ENCODE measurements at places on chromosomes 5 and 9. TPM values are rescaled to one million over a fixed set of nuclear protein-coding genes. Genes with fewer than 3 reads are reported as not detected.
A peak's percentile ranks its signal among the peaks of the same experiment; 100 is the strongest.

DNA sequence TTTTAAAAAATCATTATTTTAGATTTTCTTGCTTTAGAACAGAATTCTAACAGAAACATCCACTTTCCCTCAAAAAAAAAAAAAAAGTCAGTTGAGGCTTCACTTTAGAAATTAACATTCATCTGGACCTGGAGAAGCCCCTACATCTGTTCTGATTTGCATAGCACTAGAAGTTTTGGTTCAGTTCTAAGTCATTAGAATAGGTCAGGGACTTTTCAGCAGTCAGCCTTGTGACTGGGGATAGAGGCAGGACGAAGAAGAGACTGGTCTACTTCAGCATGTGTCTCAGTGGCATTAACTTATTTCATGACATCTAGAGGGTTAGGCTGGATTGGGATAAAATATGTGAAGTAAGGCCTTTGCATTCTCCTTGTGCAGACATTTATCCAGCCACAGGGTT lies 215.8 kb upstream of the DAB2 start:
- DNase-seq = no peak
- no peaks in the 10 kb centered on the region for H3K4me1 ChIP-seq
- no peaks in the 10 kb centered on the region for H3K27me3 ChIP-seq
- no peaks in the 10 kb centered on the region for H3K36me3 ChIP-seq
- no peak overlapping the region for H3K27ac ChIP-seq

DNA sequence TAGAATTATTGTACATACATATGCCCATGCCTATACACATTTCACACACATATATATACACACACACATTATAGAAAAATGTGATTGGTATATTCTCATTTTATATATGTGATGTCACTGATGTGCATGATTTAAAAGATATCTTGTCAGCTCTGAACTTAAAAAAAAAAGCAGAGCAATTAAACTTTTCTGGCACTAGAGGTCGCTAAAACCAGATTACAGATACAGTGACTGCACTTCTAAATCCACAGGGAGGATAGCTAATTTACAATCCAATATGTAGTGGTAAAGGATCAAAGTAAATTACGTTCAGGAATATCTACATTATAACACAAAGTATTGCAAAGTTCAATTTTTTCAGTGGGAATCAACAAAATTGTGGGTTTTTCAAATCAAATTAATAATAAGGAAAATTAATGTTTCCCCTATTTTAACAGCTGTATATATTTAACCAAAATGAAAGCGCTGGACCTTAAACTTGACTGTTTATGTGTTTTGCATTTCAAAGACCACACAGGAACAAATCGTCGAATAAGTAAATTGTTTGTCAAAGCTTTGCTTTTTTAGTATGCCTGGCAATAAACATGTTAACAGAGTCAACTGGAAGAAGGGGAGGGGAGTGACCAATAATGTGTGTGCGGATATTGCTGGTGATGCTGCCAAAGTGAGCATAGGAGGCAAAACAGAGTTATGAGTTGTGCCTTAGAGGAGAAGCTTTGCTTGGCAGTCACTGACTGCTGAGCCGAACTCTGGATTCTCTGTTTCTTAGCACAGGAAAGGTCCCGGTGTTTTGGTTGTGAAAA lies 1201.4 kb upstream of the C9orf72 start:
- no peak overlapping the region for H3K27ac ChIP-seq
- no peak overlapping the region for H3K4me3 ChIP-seq
- no peaks in the 10 kb centered on the region for H3K4me1 ChIP-seq
- H3K36me3 ChIP-seq = no peaks in the 10 kb centered on the region
- H3K27me3 ChIP-seq = no peaks in the 10 kb centered on the region

GRCh38 chr9:14529629-14530028 lies 163.6 kb downstream of the ZDHHC21 start:
- DNase-seq = no peak
- no peaks in the 10 kb centered on the region for H3K36me3 ChIP-seq
- H3K4me1 ChIP-seq = peaks cover 11% of the 10 kb centered on the region

GRCh38 chr9:72997387-72997995 lies 44.6 kb upstream of the ALDH1A1 start:
- peaks cover 4% of the 10 kb centered on the region for H3K27me3 ChIP-seq
- no peak for DNase-seq
- peaks cover 19% of the 10 kb centered on the region for H3K4me1 ChIP-seq

Gene DNAH5
- total RNA-seq = 0.80 TPM

GRCh38 chr5:147568710-147569406 lies 59.0 kb upstream of the DPYSL3 start:
- H3K4me1 ChIP-seq = no peaks in the 10 kb centered on the region
- no peaks in the 10 kb centered on the region for H3K27me3 ChIP-seq
- H3K36me3 ChIP-seq = no peaks in the 10 kb centered on the region
- no peak overlapping the region for H3K4me3 ChIP-seq
- H3K27ac ChIP-seq = no peak overlapping the region
- DNase-seq = no peak

- H3K27ac ChIP-seq = peak overlapping the region; percentile 80
- peaks cover 36% of the 10 kb centered on the region for H3K4me1 ChIP-seq
- H3K27me3 ChIP-seq = peaks cover 8% of the 10 kb centered on the region
- peak overlapping the region; percentile 49 for H3K4me3 ChIP-seq
- DNase-seq = no peak
Measured at GRCh38 chr9:136007276-136007933, 46.2 kb upstream of the UBAC1 start.

DNA sequence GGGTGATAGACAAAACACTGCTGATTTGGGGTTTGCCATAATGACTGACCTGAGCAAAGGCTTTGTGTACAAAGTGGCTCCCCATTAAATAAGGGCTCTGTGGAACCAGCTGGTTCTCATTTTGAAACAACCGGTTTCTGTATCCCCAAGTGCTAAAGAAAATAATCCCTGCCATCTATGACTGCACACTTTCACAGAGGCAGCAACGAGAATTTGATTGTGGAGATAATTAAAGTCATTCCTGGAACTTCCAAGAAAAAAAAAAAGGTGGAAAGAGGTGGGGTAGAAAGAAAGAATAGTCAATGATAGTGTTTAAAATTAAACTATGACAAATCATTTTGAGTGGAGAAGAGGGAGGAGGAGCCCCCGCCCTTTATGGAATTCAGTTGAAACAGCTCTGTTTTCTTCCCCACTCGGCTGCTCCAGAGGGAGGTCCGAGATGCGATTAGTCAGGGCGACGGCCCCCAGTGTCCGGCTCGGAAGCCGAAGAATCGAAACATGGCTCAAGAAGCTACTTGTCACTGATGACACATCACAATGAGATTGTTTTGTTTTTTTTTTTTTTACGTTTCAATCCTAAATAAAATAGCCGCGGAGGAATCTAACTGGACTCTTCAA lies 38.4 kb downstream of the EBF1 start:
- no peak overlapping the region for H3K27ac ChIP-seq
- H3K27me3 ChIP-seq = no peaks in the 10 kb centered on the region
- H3K4me1 ChIP-seq = peaks cover 13% of the 10 kb centered on the region
- H3K4me3 ChIP-seq = no peak overlapping the region
- H3K36me3 ChIP-seq = no peaks in the 10 kb centered on the region

- no peak overlapping the region for H3K4me3 ChIP-seq
- no peaks in the 10 kb centered on the region for H3K36me3 ChIP-seq
- peaks cover 2% of the 10 kb centered on the region for H3K27me3 ChIP-seq
- no peak overlapping the region for H3K27ac ChIP-seq
Measured at GRCh38 chr9:69657269-69657668, 14.9 kb downstream of the APBA1 start.

Gene CAMSAP1
- 44.7 TPM for total RNA-seq

GRCh38 chr5:173330338-173331206 lies 2.4 kb upstream of the STC2 start:
- H3K27me3 ChIP-seq = peaks cover 13% of the 10 kb centered on the region
- peak overlapping the region; percentile 73 for H3K4me3 ChIP-seq
- no peak for DNase-seq
- peaks cover 24% of the 10 kb centered on the region for H3K4me1 ChIP-seq
- H3K27ac ChIP-seq = no peak overlapping the region
- H3K36me3 ChIP-seq = no peaks in the 10 kb centered on the region

Gene SH2D3C
- total RNA-seq = 137 TPM

DNA sequence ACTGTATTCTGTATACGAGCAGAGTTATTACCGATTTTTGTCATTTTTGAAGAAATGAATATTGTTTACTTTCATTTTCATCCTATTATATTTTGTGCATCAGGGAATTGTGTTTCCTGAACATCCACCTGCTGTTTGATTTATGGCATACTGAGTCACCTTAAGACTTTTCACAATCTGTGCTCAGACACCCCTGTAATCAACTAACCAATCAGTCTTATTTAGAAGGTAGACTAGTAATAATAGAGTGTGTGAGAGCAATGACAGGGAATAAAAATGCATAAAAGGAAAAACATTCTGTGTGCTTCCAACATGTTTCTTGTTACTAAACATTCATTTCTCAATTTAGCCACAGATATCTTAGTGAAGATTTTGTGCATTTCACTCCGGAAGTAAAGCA lies 1413.6 kb upstream of the ACO1 start:
- H3K36me3 ChIP-seq = no peaks in the 10 kb centered on the region
- peaks cover 1% of the 10 kb centered on the region for H3K27me3 ChIP-seq
- no peak for DNase-seq
- peaks cover 7% of the 10 kb centered on the region for H3K4me1 ChIP-seq
- no peak overlapping the region for H3K4me3 ChIP-seq

DNA sequence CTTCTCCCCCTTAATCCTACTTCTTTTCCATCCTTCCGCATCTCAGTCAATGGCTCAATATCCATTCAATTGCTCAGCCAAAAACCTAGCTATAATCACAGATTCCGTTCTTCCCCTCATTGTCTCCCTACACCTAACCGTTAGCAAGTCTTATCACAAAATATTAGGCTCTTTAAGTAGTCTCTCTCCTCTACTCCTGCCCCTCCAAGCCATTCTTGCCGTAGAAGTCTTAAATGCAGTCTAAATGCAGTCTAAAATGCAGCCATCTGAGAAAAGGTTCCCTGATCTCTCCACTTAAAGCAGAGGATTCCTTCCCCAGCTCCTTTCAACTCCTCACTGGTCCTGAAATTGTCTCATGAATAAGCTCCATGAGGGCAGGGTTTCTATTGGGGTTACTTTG lies 57.8 kb downstream of the ELL2 start:
- H3K27me3 ChIP-seq = peaks cover 4% of the 10 kb centered on the region
- no peak overlapping the region for H3K27ac ChIP-seq
- no peak overlapping the region for H3K4me3 ChIP-seq
- DNase-seq = no peak

GRCh38 chr9:132031467-132032237 lies 48.0 kb downstream of the MED27 start:
- DNase-seq = no peak
- H3K27ac ChIP-seq = no peak overlapping the region
- peaks cover 14% of the 10 kb centered on the region for H3K4me1 ChIP-seq
- peaks cover under 1% of the 10 kb centered on the region for H3K27me3 ChIP-seq
- H3K4me3 ChIP-seq = no peak overlapping the region
- no peaks in the 10 kb centered on the region for H3K36me3 ChIP-seq

Gene KCNMB1
- total RNA-seq = 1.1 TPM

Gene BNC2
- total RNA-seq = 20.1 TPM

Gene FBXL7
- total RNA-seq = 63.8 TPM

DNA sequence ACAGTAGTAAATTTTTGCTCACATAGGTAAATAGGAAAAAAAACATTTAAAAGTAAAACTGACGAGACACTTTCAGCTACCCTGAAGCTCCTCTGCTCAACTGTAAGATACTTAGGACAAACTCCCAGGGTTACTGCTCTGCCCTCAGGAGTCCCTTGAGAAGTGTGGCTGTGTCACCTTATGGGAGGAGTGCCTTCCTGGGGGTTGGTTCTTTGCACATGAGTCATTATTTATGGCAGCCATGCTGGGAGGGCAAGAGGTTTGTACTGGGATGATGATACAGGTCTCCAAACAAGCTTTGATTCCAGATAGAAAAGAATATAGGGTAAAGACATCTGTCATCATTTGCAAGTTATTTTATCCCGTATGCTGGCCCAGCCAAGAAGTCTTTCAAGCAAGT lies 45.9 kb downstream of the TTC1 start:
- peaks cover 51% of the 10 kb centered on the region for H3K36me3 ChIP-seq
- H3K4me3 ChIP-seq = peak overlapping the region; percentile 38
- no peak for DNase-seq
- H3K27me3 ChIP-seq = peaks cover 1% of the 10 kb centered on the region
- no peak overlapping the region for H3K27ac ChIP-seq
- peaks cover 7% of the 10 kb centered on the region for H3K4me1 ChIP-seq

DNA sequence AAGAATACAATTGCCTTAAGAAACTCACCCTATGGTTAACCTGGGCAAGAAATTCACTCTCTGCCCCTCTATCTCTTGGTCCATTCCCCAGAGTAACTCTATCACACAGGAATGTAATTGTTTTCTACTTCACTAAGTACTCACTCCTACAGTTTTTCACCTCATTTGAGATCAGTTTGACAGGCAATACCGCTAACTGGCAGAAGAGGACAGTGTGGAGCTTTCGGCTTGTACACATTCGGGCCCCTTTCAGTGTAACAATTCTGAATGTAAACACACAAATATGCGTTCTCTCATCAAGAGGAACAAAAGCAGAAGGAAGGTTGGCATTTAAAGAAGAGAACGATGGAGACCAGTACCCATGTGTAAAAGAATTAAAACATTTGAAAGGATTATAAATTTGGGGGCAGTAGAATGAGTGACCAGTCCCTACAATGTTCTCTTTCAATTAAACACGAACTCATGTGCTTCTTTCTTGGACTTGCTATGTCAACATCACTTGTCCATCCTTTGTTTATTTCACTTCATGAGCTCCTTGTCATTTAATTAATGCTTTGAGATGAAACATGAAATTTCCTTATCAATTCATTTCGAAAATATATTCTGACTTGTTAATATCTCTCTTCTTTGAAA lies 188.5 kb upstream of the GRAMD2B start:
- H3K27ac ChIP-seq = no peak overlapping the region
- peak; percentile 45 for DNase-seq
- H3K4me1 ChIP-seq = no peaks in the 10 kb centered on the region
- no peak overlapping the region for H3K4me3 ChIP-seq

DNA sequence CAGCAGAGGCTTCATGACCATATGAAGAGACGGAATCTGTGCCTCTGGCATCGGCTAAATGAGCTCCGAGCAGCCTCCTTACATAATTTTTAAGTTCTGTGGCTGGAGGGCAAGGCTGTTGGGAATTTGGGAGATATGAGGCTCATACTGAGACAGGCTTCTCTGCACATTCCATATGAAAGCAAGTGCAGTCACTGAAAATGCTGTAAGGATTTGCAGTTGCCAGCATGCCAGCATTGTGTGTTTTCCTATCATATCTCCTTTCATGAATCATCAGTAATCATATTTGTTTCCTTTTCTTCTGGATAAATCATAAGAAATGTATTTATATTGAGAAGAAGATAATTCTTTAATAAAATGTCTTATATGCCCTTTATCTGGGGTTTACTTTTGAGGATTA lies 775.4 kb downstream of the SEMA5A start:
- no peaks in the 10 kb centered on the region for H3K27me3 ChIP-seq
- no peaks in the 10 kb centered on the region for H3K36me3 ChIP-seq
- H3K4me3 ChIP-seq = no peak overlapping the region
- H3K27ac ChIP-seq = no peak overlapping the region
- no peaks in the 10 kb centered on the region for H3K4me1 ChIP-seq
- DNase-seq = no peak

GRCh38 chr5:136474466-136474865 lies 109.1 kb upstream of the TRPC7 start:
- no peak overlapping the region for H3K4me3 ChIP-seq
- no peak overlapping the region for H3K27ac ChIP-seq
- peaks cover 16% of the 10 kb centered on the region for H3K36me3 ChIP-seq
- no peaks in the 10 kb centered on the region for H3K27me3 ChIP-seq
- no peaks in the 10 kb centered on the region for H3K4me1 ChIP-seq
- DNase-seq = no peak

Measured in endothelial cell (in vitro differentiated cells).